Activated naive CD8-positive, alpha-beta T cell treated with anti-CD3 and anti-CD28 coated beads for 36 hours (primary cell): ENCODE measurements at places on chromosomes 1 and 21. TPM values are rescaled to one million over a fixed set of nuclear protein-coding genes. Genes with fewer than 3 reads are reported as not detected.

- H3K27ac ChIP-seq: no peak overlapping the region
- H3K36me3 ChIP-seq: no peaks in the 10 kb centered on the region
- DNase-seq: no peak
- peaks cover 5% of the 10 kb centered on the region for H3K27me3 ChIP-seq
- no peak overlapping the region for H3K4me3 ChIP-seq
Observed at GRCh38 chr1:118149799-118150198, 35.2 kb downstream of the SPAG17 start.

GRCh38 chr1:13667691-13668090, 32.3 kb upstream of the PRDM2 start:
- DNase-seq: no peak
- no peaks in the 10 kb centered on the region for H3K36me3 ChIP-seq
- peaks cover 12% of the 10 kb centered on the region for H3K4me1 ChIP-seq
- no peak overlapping the region for H3K4me3 ChIP-seq
- no peak overlapping the region for H3K27ac ChIP-seq

GRCh38 chr1:180920702-180921101, 8.0 kb downstream of the KIAA1614 start:
- DNase-seq: no peak
- H3K36me3 ChIP-seq: no peaks in the 10 kb centered on the region
- no peak overlapping the region for H3K4me3 ChIP-seq
- peaks cover 12% of the 10 kb centered on the region for H3K27me3 ChIP-seq

DNA sequence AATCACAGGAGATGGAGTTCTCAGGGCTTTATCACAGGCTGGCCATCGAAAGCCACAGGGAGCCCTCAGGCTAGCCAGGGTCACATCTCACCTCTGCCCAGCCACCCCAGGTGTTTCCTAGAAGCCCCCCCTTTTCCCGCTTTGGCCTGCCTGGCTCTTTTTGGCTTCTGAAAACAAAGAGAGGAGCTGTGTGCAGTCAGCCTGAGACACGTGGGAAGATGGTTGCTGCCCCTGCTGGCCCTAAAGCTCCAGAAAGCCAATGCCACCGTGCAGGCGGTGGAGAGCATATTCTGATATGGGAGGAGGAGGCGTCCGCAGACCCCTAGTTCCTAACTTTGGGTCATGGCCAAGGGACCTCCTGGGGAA, 18.7 kb upstream of the LBR start:
- no peak overlapping the region for H3K27ac ChIP-seq
- peaks cover 59% of the 10 kb centered on the region for H3K4me1 ChIP-seq
- no peaks in the 10 kb centered on the region for H3K27me3 ChIP-seq
- DNase-seq: no peak
- H3K4me3 ChIP-seq: no peak overlapping the region
- no peaks in the 10 kb centered on the region for H3K36me3 ChIP-seq

DNA sequence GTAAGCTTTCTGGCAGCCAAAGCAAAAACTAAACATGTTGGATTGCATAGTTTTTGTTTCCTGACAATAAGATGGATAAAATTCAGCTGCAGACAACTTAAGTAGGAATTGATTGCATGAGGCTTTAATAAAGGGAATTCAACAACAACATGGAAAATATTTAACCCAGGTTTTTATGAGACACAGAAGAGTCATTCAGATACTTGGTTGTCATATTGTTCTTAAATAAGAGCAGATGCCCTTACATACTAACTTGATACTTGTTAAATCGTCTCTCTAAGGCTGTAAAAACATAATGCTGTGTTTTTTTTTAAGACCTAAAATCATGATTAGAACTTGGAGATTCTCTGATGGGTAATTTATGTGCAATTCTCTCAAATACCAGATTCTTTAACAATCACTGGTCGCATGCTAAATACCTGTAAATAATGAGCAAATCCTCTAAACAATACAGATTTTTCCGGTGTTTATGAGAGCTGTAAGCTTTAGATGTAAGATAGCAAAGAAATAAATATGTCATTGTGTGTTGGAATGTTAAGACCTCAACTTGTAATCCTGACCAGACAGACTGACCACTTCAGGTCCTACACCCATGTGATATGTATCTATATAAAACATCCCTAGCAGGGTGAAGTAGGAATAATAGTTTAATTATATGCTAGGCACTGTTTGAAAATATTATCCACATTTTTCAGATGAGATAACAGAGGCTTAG, 37.8 kb upstream of the CD34 start:
- H3K4me3 ChIP-seq: no peak overlapping the region
- no peak overlapping the region for H3K27ac ChIP-seq
- peaks cover 5% of the 10 kb centered on the region for H3K27me3 ChIP-seq
- no peaks in the 10 kb centered on the region for H3K4me1 ChIP-seq

- DNase-seq: no peak
- no peak overlapping the region for H3K27ac ChIP-seq
- no peaks in the 10 kb centered on the region for H3K27me3 ChIP-seq
- no peak overlapping the region for H3K4me3 ChIP-seq
Observed at GRCh38 chr1:205243350-205244191, 15.8 kb downstream of the TMCC2 start.

DNA sequence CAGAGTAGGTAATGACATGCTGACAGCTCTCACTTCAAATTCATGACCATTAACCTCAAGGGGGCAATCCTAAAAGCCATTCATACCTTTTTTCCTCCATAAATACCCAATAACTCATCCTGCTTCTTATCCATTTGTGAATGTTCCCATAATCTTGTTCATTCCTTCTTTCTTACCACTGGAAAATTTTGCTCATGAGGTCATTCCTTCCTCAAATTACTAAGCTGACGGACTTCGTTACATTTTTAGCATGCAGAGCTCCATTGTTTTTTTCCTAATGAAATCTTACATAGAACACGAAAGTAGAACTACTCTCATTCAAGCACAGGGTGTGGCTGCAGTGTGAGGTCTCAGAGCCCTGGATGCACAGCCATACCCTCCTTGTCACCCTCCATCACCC, 276.5 kb upstream of the DPYD start:
- H3K27me3 ChIP-seq: no peaks in the 10 kb centered on the region
- no peaks in the 10 kb centered on the region for H3K4me1 ChIP-seq
- DNase-seq: no peak

- peak; percentile 86 for DNase-seq
- H3K27ac ChIP-seq: peak within 1 kb of the TSS; percentile 90
- H3K4me1 ChIP-seq: peaks cover 50% of the 10 kb centered on the region
- H3K27me3 ChIP-seq: no peaks in the 10 kb centered on the region
- peaks cover 44% of the 10 kb centered on the region for H3K36me3 ChIP-seq
Observed at GRCh38 chr1:7940745-7941436, at the start of gene TNFRSF9. TSS of gene TNFRSF9 (minus strand) at chr1:7940839. CDS start at chr1:7939994, 845 bp downstream.

DNA sequence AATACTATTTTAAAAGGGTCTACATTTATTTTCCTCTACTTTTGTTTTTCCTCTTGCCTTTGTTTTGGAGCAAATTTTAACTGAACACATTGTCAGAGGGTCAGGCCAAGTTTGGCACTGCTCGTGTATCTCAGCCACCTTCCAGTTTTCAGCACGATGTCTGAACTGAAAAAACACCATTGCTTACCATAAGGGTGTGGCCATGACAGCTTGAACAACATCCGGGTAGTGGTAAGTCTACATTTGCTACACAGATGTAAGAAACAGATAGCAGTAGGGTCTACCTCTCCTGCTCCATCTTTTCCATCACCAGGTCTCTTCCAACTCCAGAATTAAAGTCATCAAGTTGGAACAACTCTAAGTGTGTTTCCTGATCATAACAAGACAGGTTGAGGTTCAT, 4.2 kb downstream of the HIVEP3 start:
- H3K27me3 ChIP-seq: no peaks in the 10 kb centered on the region
- no peak for DNase-seq
- H3K4me3 ChIP-seq: peak overlapping the region; percentile 20

Gene THEM5
- not detected for total RNA-seq

Gene AADACL4
- total RNA-seq: not detected

Gene MMEL1
- 1.6 TPM for total RNA-seq

Gene RBM11
- total RNA-seq: 3.8 TPM
